Ureter (tissue), 1 donor: ENCODE measurements at places on chromosomes 3 and 15. TPM values are rescaled to one million over a fixed set of nuclear protein-coding genes. Genes with fewer than 3 reads are reported as not detected.
A peak's percentile ranks its signal among the peaks of the same experiment; 100 is the strongest.

Gene MINAR1
- total RNA-seq = 0.70 TPM

- no peak for DNase-seq
Measured at GRCh38 chr3:11283139-11283475, 10.9 kb downstream of the ATG7 start.

GRCh38 chr3:117486719-117487716 is 777.4 kb downstream of the TUSC7 start:
- DNase-seq = no peak

Gene GPX1
- total RNA-seq = 270 TPM

DNA sequence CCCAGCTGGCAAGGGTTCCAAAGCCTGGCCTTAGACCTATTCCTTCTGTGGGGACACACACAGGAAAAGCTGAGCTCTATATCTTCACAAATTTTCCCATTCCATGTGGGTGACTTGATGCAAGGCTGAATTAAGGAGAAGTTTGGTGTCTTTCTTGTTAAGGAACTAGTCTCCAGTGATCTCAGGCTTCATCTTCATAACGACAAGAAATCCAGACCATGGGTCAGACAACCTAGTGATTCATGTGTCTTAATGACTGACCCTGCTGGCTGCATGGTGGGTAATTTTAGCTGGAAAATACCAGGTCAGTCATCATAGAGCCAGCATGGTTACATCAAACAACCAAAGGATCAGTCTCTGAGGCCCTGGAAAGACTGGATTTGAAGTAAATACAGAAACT is 112.7 kb upstream of the SLC4A7 start:
- DNase-seq = no peak

- no peak for DNase-seq
Measured at GRCh38 chr3:11603628-11604027, 40.1 kb downstream of the VGLL4 start.

Gene NCEH1
- total RNA-seq = 20.7 TPM

DNA sequence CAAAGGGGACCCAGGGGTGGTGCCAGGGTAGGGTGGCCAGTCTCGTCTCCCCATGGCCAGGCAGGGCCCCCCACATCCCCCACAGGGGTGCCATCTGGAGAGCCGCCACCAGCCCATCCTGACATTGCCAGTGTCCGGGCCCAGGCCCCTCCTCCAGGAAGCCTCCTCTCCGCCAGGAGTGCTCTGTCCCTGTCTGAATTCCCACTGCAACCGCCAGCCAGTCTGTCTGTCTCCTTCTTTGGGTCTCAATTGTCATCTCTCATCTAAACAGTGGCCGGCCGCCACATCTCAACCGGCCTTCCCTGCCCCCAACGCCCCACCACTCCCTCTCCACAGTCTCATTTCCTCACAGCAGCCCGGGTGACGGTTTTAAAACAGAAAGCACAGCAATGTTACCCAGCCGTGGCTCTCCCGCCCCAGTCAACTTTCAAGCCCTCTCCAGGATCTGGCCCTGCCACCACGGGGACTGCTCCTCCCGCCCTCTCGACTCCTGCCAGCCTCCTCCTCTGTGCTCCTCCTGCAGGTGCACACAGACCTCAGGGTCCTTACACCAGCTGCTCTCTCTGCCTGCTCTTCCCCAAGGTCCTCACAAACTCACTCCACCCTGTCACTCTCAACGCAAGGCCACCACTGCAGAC is 57.0 kb downstream of the IQSEC1 start:
- peak; percentile 66 for DNase-seq
